ENCODE measurements at places on chromosomes 3 and 15.

- DNase-seq = no peak
Measured at GRCh38 chr3:74267588-74268184, 346.8 kb downstream of the CNTN3 start.

DNA sequence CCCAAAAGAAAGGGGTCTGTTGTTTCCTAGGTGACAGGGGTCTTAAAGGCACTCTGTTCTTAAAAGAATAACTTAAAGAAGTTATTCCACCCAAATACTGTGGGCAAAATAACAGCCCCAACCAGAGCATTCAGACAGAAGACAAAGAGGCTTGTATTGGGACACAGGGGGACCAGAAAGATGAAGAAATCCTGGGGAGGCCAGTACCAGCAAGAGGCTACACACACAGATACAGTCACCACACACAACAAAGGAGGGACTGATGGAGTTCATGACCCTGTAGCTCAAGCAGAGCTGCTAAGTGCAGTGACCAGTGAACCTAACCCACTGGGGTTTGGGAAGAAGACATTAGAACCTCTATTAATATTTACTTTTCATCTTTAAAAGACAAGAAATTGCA, 59.0 kb downstream of the MTHFS start:
- DNase-seq = no peak

DNA sequence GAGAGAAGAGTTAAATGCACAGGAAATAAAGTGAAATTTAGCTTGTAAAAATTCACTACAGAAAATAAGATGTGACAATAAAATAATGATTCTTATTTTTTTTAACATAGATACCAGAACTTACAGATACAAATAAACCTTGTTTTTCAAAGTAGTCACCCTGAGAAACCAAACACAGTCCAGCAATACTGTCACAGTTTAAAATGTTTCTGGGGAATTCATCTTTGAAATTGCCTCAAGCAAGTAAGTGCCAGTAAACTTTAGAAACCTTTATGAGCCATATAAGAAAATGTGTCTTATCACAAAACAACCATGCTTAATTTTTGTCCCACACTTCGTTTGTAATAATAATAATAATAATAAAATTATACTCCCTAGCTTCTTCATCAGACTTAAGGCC, 19.9 kb downstream of the SHOX2 start:
- no peak for DNase-seq

DNA sequence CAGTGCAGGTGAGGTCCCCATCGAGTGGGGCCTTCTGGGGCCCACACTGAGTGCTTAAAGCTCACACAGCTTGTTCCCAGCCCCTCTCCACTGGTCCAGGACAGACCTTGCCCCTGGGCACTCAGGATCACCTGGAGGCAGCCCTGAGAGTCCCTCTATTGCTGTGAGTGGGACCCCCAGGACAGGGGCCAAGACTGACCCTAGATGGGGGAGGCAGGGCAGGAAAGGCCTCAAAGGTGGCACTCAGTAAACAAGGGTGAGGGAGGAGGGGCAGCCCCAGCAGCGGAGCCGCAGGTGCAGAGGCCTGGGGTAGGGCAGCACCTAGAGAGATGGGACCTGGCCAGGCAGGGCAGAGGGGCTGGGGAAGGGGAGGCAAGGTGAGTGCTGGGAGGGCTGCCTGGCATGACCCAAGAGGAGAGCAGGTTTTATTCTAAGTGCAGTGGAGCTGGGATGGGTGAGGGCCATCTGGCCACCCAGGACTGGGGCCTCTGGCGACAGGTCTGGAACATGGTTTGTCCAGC, 27.9 kb downstream of the CFAP100 start:
- no peak for DNase-seq

GRCh38 chr3:195105389-195105788, 165.6 kb downstream of the XXYLT1 start:
- DNase-seq = no peak

DNA sequence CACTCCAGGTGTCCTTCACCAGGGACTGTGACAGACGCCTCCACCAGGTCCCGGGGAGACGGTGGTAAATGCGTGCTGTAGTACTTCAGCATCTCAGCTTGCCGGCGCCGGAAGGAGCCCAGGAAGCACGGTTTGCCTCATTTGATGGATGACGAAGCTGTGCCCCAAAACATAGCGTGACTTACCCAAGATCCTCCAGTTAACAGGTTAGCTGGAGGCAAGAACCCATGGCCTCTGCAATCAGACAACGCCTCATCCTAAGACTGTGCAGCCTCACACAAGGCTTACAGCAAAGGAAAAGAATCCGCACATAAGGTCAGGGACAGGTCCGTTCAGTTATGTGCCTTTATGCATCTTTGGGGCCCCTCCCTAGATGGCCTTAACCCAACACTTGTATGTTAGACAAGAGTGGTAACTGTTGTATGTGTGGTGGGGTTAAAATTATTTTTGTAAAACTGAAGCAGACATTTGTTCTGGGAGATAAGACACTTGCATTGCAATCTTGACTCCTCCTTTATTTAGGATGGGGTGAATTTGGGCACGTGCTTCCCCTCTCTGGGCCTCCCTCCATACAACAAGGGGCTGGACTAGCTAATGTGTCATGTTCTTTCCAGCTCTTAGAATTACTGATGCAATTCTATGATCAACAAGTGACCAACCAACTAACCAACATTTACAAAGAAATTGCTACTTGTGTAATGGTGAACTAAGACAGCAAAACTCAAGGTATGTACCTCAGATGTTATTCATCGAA, 39.4 kb downstream of the VGLL4 start:
- no peak for DNase-seq

- DNase-seq = no peak
Measured at GRCh38 chr15:56168394-56168793, 75.3 kb downstream of the RFX7 start.

GRCh38 chr3:144259267-144259666, 287.6 kb downstream of the DIPK2A start:
- no peak for DNase-seq

DNA sequence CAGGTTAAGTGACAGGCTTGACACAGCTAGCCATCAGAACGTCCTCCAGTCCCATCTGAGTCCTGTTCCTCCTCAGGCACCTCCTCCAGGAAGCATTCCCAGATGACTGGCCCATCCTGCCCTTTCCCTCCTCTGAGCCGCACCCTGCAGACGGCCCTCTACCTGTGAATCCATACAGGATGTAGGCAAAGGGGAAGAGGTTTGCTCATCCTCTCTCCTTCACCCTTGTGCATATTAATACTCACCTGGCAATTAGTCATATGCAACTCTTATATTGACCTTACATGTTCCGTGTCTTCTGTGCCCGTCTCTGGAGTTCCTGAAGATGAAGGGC, 61.9 kb downstream of the SMAD3 start:
- DNase-seq = no peak

- no peak for DNase-seq
Measured at GRCh38 chr15:40696228-40696627, 1.3 kb downstream of the RAD51 start.

DNA sequence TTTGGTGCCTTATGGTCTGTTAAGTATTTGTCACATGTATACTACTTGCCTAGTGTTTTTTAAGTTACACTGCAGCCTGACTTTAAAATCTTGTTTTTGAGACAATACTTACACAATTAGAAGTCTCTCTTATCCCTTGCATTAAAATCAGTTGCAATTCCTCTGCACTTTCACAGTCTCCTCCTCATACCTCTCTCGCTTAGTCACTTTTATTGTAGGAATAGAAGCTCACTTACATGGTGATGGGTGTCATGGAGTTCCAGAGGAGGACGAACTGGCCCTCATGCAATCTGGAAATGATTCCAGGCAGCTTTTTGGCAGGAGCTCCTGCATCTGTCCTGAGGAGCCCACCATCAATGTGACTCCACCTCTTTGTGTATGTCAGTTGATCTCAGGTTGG, 238.4 kb upstream of the TBC1D5 start:
- no peak for DNase-seq

DNA sequence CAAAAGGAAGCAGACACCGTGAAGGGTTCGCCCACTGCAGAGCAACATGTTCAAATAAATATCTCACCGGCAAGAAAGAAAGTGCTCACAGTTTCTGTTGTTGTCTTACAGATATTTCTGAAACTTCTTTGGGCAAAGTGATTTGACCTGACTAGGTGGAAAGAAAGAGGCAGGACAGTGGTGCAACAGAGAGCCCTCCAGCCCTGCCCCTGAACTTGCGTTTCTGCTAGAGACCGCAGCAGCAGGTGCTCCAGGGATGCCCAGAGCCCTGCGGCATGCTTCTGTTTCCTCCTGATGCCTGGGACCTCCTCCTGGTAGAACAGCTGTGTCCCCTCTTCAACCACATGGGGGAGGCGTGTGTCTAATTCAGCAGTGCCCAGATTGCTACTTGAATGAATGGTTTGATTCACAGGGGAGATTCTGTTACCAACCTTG, 123.4 kb downstream of the ATP10A start:
- DNase-seq = peak; percentile 3

GRCh38 chr15:23565395-23566070, at the start of gene MKRN3:
Gene MKRN3 (plus strand): TSS chr15:23565674. CDS start chr15:23565783, 109 bp downstream.
- DNase-seq = peak; percentile 2

DNA sequence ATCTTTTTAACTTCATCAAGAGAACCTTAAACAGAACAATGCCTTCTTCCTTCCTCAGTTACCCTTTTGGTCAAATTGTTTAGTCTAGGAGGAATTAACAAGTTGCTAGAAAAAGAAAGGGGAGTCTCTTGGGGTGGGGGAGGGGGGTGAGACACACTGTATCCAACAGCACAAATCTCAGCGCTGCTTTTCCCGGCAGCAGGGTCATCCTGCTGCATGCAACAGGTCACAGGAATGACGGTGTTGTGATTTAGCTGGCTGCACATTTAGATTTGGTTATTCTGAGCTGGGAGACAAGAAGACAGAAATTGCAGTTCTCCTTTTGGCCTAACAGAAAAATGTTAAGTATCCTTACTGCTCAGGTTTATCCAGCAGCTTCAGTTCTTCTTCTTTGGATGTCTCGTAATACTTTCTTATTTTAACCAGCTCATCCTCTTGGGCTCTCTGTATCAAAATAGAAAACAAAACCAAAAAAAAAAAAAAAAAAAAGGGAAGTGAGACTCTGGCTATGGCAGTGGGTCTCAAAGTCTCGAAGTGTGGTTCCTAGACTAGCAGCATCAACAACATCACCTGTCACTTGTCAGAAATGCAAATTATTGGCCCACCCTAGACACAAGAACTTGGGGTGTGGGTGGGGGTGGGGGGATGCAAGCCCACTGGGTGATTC, 190.5 kb downstream of the GREM1 start:
- DNase-seq = no peak
